Transverse colon (tissue), 4 donors: ENCODE measurements at places on chromosomes 6 and 20. TPM values are rescaled to one million over a fixed set of nuclear protein-coding genes. Genes with fewer than 3 reads are reported as not detected.
A peak's percentile ranks its signal among the peaks of the same experiment; 100 is the strongest.

The WFDC10B gene
- total RNA-seq = not detected

The GGTLC1 gene
- not detected for total RNA-seq

DNA sequence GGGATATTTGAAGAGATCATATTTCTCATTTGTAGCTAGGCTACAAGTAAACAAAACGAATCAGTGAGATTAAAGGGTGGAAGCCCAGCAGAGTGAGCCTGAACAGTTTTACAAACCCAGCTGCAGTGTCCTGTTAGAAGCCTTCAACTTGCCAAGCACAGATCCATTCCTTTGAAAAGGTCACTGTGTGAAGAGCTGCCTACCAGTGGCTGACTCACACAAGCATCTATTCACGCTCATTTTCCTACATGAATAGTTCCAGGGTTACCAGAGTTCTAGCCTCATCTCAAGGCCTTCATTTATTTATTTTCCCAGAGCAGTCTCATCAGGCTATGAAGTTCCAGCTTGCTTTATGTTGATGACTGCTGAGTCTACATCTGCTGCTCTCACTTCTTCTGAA, 25.7 kb upstream of the MLIP start:
- no peak for DNase-seq

The DEFB121 gene
- not detected for total RNA-seq

- no peak for DNase-seq
Observed at GRCh38 chr6:140380427-140381218, 1006.2 kb upstream of the CITED2 start.

The TAGAP gene
- total RNA-seq = 10.0 TPM

- no peak for DNase-seq
Observed at GRCh38 chr20:13117200-13117599, 103.9 kb upstream of the ISM1 start.

DNA sequence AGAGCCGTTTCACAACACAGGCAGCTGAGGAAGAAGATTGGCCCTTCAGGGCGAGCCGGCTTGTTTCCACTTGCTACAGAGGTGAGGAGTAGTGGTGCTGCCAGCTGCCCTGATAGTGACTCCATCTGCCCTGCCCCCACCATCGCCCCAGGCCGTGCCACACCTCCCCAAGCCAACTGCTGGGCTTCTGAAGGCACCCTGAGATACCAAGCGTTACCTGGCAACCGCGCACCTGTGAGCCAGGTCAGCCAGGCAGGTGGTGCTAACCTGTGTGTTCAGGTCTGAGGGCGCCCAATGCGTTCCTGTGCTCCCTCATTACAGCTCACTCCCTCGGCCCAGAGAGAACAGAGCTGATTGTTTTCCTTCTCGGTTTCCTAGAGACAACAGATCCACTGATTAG, 299.1 kb upstream of the ID4 start:
- peak; percentile 19 for DNase-seq

The TSPYL1 gene
- total RNA-seq = 55.4 TPM

DNA sequence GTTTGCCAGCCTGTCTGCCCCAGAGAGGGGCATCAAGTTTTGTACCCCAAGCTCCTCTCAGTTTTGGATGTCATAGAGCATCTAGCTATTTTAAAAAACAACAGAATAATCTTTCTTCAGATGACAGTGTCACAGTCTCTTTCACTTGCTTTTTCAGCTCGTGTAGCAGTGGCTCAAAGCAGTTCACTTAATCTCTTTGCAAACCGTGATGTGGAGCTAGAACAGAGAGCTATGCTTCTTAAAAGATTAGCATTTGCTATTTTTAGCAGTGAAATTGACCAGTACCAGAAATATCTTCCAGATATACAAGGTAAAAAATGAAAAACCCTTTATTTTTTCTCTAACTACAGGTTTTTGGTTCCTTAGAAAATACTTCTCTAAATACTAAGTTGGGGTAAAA, 37.3 kb downstream of the PGM3 start:
- DNase-seq = no peak

GRCh38 chr20:59064214-59064722, 21.7 kb upstream of the PRELID3B start:
- DNase-seq = no peak

The STK38 gene
- 59.1 TPM for total RNA-seq

GRCh38 chr20:42267793-42268384, 649.7 kb upstream of the CHD6 start:
- no peak for DNase-seq

The ASIP gene
- total RNA-seq = not detected

GRCh38 chr6:17505767-17506280, 94.3 kb upstream of the FAM8A1 start:
- DNase-seq = no peak

The CST7 gene
- total RNA-seq = not detected

The ATP6V1G2 gene
- 0.95 TPM for total RNA-seq

GRCh38 chr6:33803571-33804053, at the start of gene MLN:
MLN (minus strand) TSS chr6:33804003; CDS start chr6:33801163, 2,840 bp downstream.
- no peak for DNase-seq

- DNase-seq = peak; percentile 64
Observed at GRCh38 chr6:168574699-168575195, 133.8 kb downstream of the SMOC2 start.

The DACT2 gene
- 2.4 TPM for total RNA-seq

DNA sequence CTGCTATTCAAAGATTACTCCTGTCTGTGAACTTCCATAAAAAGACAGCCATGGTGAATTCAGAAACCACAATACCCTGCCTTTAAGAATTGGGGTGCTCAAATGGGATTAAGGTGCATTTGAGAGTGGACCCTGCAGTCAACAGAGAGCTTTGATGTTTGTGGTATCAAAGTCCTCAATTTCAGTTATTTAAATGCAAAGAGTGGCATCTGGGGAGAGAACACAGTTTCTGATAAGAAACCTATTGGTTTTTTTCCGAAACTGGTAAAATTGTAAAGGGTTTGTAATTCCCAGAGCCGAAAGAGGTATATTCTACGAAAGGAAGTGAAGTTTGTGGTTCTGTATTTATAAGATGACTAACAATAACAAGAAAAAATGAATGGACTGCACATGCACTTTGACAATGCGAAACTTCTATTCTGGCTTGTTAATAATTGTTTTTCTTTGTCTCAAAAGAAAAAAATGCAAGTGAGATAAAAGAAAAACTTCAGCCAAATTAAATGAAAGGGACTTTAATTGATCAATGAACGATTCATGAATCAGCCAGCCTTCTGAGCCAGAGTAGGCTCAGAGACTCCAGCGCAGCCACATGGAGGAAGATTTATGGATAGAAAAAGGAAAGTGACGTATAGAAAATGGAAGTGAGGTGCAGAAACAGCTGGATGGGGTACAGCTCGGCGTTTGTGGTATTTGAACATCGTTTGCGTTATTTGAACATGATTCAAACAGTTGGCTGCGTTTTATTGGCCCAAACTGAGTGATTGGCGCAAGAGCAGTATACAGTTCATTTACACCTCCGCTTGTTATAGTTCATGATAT, 70.5 kb upstream of the DUSP22 start:
- no peak for DNase-seq

- DNase-seq = no peak
Observed at GRCh38 chr6:15770347-15771143, 107.7 kb upstream of the DTNBP1 start.

The TMEM217 gene
- 1.4 TPM for total RNA-seq
